Stimulated activated CD4-positive, alpha-beta T cell treated with anti-CD3 and anti-CD28 coated beads, Interleukin-12 subunit alpha, Interleukin-12 subunit beta, amount 100 ng/mL, for 24 hours (primary cell): ENCODE measurements at places on chromosomes 11 and 22.
A peak's percentile ranks its signal among the peaks of the same experiment; 100 is the strongest.

- DNase-seq, result no peak
These were observed 272.9 kb downstream of the BRD1 start for GRCh38 chr22:49554741-49555140.

DNA sequence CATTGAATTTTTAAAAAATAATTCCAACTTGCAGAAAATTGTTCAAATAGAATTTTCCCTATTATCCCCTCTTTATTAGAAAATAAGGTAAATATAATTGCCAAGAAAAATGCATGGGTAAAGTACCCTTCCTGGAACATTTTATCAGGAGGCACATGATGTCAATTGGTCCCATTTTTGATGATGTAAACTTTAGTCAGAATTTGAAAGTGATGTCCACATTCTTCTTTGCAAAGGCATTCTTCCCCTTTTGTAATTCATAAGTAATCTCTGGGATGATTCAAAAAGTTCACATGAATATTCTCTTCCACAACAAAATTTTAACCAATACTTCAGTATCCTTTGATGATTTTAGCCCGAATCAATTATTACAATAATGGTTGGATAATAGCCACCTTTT, 86.9 kb upstream of the ANO3 start:
- DNase-seq, result no peak

- no peak for DNase-seq
These were observed 5.8 kb upstream of the NUP50 start for GRCh38 chr22:45157907-45158306.

GRCh38 chr11:116732271-116733042, 40.3 kb downstream of the BUD13 start:
- peak; percentile 16 for DNase-seq

- no peak for DNase-seq
These were observed 44.3 kb downstream of the MICAL3 start for GRCh38 chr22:17980015-17980590.

DNA sequence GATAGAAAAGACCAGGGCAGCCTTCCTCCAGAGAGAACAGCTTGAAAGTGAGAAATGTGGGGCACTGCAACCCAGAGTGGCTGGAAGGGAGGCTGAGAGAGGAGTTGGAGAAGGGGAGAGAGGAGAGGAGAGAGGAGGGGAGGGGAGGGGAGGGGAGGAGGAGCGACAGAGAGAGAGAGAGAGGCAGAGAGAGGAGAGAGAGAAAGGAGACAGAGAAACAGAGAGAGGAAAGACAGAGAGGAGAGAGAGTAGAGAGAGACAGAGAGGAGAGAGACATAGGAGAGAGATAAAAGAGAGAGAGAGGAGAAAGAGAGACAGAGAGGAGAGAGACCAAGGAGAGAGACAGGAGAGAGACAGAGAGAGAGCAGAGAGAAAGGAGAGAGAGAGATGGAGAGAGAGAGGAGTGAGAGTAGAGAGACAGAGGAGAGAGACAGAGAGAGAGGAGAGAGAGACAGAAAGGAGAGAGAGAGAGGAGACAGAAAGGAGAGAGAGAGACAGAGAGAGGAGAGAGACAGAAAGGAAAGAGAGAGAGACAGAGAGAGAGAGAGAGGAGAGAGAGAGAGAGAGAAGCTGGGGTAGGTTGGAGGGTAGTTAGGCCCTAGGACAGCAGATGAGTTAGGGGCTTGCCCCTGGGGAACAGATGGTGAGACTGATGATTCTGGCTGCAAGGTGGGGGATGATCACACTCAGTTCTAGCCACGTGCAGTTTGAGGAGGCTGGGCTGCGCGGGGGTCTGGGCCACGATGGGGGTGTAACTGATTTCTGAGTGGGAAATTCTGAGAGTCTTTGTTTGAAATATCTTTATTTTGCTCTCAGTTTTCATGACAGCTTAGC, 8.5 kb upstream of the SCYL1 start:
- no peak for DNase-seq

DNA sequence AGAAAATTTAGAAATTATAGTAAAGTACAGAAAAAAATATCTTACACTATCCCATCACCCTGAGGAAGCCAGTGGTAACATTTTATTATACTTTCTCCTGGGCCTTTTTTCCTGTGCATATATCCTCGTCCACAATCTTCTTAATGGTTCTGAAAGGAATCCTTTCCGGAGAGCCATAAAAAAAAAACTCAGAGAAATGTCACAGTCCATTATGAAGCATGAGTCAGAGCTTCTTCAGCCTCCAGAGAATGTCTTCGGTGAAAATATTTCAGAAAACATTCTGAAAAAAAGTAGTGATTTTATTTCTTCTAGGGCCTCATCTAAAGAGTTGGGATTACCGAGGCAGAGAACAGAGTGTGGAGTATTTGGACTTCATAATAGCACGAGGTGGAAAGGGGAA, 163.4 kb downstream of the INSC start:
- no peak for DNase-seq

GRCh38 chr11:72396041-72396440, 38.3 kb downstream of the CLPB start:
- no peak for DNase-seq

- DNase-seq, result no peak
These were observed 23.5 kb downstream of the TP53AIP1 start for GRCh38 chr11:128919216-128919615.

GRCh38 chr11:109696191-109696897, 274.4 kb downstream of the C11orf87 start:
- no peak for DNase-seq

DNA sequence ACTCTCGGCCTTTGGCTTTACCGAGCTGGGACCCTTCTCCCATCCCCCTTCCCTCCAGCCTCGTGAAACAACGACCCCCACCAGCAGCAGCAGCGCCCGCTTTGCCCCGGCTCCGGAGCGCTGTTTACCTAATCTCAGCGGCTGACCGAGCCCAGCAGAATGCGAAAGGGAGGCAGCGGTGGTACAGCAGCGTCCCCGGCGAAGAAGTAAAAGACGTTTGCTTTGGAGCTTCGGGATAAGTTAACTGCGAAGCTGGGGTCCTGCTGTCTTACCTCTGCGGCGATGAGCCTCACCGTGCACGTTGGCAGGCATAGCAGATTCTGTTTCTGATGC, 2.0 kb upstream of the LARGE1 start:
- DNase-seq, result no peak

DNA sequence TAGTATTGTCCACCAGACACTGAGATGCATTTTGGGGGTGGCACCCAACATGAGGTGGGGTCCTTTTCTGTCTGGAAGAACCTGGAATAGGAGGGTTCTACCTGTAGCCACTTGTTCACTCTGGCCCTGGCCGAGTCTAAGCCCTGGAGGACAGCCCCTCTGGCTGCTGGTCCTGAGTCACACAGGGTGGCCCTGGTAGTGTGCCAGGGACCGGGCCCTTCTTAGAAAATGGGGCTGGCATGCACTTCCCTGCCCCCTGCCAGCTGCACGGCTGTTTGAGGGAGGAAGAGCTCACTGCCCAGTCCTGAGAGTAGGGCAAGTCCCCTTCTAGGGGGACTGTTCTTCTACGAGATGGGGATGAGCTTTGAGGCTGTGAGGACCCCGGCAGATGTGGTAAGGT, 2.2 kb downstream of the PLCB3 start:
- DNase-seq, result no peak

GRCh38 chr11:116893906-116894305, 56.5 kb upstream of the APOA1 start:
- DNase-seq, result no peak

DNA sequence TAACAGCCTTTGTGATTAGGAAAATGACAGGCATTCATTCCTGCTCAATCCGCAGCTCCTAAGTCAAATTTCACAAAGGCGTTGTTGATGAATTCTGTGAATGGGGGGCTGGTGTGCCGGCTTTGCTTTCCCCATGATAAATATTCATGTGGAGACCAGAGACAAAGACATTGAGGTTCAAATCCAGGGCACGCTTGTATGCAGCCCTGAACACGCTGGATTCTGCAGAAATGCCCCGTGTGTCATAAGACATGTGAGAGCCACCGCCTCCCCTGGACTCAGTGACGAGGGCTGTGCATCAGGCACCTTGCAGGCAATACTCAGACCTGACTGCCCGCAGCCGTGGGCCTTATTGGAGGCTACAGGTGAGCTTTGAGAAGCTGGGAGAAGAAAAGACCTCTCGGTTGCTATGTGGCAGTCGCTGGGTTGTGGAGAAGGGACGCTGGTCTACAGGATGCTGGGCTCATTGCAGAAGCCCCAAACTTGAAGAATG, 906.2 kb downstream of the BRD1 start:
- DNase-seq, result no peak

- no peak for DNase-seq
These were observed 160.0 kb downstream of the NAV2 start for GRCh38 chr11:19872512-19873145.
